ENCODE measurements at places on chromosomes 12 and 14. TPM values are rescaled to one million over a fixed set of nuclear protein-coding genes. Genes with fewer than 3 reads are reported as not detected.

PWP1 gene
- total RNA-seq, result 92.1 TPM

DLGAP5 gene
- total RNA-seq, result 0.38 TPM

TRHDE gene
- 0.26 TPM for total RNA-seq

PMEL gene
- 1.8 TPM for total RNA-seq

IFI27 gene
- total RNA-seq, result 20.5 TPM

MOK gene
- total RNA-seq, result 4.0 TPM

All from bronchial epithelial cell (primary cell).